ENCODE measurements at places on chromosomes 7 and 10.

- DNase-seq, result no peak
These were observed 1.2 kb upstream of the ARPC1B start for GRCh38 chr7:99373091-99374066.

DNA sequence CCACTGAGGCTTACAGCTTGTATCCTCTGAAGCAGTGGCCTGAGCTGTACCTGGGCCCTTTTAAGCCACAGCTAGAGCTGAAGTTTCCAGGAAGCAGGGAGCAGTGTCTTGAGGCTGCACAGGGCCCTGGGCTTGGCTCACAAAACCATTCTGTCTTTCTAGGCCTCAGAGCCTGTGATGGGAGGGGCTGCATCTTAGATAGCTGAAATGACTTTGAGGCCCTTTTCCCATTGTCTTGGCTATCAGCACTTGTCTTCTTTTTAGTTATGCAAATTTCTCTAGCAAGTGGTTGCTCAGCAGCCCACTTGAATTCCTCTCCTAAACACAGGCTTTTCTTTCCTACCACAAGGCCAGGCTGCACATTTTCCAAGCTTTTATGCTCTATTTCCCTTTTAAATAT, 864.2 kb downstream of the REEP3 start:
- no peak for DNase-seq

GRCh38 chr7:27697861-27698430, 35.3 kb upstream of the HIBADH start:
- DNase-seq, result peak; percentile 5

DNA sequence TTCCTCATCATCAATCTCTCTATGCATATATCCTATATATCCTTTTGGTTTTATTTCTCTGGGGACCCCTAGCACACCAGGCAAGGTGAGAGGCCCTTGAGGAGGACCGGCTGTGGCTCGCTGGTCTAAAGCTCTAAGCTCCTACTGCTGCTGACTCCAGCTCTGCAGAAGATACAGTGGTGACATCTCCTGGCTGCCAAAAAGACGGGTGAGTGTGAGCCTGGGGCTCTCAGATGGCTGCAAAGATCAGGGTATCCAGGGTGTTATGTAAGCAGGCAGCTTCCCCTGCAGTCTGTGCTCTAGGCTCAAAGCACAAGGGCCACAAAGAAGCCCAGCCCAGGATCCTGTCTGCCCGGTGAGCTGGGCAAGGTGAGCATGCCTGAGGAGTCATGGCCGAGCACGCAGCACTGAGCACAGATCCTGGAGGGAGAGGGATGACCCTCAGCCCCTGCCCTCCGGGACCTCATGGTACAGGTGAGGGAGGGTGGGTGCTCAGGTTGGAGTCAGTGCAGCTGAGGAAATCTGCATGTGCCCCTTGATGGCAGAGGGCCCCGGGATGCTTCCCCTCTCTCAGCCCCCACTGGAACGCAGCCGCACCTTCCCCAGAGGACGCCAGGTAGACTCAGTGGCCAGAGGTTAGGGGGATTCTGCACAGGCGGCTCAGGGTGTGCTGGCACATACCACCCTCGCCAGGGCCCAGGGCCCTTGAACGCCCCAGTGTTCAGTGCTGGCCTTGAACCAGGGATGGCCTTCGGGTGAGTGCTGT, 95.4 kb upstream of the INSIG1 start:
- no peak for DNase-seq

Measured in GM12891 (cell line).